ENCODE measurements at places on chromosomes 5 and 9. TPM values are rescaled to one million over a fixed set of nuclear protein-coding genes. Genes with fewer than 3 reads are reported as not detected.

DNA sequence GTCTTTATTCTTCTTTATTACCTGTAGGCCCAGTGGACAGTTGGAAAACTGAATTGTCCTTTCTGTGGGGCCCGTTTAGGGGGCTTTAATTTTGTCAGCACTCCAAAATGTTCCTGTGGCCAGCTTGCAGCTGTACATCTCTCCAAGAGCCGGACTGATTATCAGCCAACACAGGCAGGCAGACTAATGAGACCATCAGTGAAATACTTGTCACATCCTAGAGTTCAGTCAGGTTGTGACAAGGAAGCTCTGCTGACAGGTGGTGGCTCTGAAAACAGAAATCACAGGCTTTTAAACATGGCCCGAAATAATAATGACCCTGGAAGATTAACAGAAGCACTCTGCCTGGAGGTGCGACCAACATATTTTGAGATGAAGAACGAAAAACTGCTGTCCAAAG lies 47.9 kb downstream of the RNF180 start:
- DNase-seq = no peak

DNA sequence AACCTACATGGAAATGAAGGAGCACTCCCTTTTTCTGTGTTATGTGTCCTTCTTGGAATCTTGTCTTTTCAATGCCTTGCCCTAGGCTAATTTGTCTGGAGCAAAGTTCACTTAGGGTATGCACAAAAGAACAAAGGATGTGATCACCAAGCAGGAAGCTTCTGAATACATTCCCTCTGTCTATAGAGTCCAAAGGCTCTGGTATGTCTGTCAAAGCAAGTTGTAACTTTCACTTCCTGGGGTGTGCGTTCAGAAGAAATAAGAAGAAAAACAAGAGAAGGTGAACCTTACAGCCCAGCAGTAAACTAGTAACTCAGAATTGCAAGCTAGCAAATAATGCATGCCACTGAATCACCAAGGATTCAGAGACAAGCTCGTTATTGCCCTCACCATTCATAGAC lies 31.7 kb upstream of the CDH6 start:
- no peak for DNase-seq

DNA sequence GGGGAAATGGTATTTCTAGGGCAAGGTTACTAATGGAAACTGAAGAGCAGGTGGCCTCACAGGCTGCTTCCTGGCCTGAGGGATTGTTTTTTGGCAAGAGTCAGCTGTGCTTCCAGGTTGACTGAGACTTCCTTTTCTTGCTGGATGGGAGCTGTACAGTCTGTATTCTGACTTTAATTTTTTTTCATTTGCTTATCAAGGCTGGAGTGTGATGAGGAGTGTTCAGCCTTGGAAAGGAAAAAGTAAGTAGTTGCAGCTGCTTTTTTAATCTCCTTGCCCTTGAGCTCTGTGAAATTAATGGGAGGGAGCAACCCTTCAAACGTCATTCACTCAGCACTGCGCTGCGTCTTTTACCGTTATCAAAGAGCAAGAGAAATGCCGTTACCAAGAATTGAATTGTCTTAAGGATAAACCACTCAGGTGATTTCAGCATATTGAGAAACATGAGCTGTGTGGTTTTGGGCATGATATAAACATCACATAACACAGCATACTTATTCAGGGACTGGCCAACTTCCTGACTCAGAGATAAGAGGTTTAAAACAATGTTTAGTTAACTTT lies 47.6 kb downstream of the AQP7 start:
- DNase-seq = no peak

DNA sequence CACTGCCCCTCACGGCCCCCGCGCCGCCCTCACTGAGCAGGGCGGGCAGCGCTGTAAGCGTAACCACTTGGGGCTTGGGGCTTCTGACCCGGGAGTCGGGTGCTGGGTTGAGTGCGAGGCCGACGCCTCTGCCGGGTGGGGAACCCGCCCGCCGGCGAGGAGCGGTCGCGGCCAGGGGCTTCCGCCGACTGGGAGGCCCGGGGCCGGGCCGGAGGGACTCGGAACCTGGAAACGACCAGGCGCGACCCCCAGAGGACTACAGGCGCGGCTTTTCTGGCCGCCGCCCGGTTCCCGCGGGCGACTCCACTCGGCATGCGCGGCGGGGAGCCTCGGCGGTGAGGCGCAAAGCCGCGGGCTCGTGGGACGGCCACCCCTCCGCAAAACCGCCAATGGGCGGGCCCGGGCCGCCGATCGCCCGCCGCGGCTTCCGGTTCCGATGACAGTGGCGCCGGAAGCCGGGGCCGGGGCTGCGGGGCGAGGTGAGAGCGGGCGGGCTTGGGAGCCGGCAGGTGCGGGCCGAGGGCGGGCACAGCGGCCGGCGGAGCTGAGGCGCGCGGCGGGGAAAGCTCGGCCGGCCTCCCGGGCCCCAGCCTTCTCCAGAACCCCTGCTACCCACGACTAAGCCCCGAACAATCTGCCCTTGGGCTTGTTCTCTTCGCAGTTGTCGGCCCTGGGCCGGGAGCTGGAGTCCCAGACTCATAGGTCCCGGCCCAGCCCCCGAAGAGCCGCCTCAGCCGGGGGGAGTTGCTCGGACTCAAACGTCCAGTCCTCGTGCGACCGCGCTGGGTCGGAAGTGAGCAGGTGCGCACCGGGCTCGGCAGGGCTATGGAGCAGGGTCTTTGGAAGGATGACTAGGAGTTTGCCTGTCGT lies at the start of gene RMND5B:
Gene RMND5B (plus strand): TSS at position 439 of the 870 bp plus-strand sequence. CDS start 7,106 bp downstream, outside the sequence.
- peak; percentile 77 for DNase-seq

DNA sequence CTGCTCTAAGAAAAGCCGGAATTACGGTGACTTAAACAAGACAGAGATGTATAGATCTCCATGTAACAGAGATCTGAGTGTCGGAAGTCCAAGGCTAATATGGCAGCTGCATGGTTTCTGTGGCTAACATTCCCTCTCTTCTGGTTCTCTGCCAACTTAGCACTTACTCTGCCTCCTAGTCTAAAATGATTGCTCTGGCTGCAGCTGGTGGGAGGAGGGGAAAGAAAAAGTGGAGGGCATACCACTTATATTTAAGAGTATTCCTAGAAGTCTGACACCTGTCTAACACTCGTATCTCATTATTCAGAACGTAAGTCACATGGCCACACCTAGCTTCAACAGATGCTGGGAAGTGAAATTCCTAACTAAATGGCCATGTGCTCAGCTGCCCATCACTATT lies 551.5 kb upstream of the TLE4 start:
- DNase-seq = no peak

DNA sequence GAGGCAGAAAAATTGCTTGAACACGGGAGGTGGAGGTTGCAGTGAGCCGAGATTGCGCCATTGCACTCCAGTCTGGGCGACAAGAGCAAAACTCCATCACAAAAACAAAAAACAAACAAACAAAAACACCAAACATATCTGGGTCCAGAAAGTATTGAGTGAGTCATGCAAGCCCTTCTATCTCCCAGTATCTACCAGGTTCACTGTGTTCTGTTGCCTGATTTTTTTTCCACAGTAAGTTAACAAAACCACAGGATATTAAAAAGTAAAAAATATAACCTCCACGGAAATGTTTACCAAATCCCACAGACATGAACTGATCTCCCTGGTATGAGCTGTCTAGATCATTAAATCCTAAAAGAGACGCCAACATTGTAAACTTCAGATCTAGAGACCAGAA lies 94.4 kb downstream of the ANKH start:
- no peak for DNase-seq

- no peak for DNase-seq
These were observed 22.8 kb downstream of the URM1 start for GRCh38 chr9:128393970-128394369.

DNA sequence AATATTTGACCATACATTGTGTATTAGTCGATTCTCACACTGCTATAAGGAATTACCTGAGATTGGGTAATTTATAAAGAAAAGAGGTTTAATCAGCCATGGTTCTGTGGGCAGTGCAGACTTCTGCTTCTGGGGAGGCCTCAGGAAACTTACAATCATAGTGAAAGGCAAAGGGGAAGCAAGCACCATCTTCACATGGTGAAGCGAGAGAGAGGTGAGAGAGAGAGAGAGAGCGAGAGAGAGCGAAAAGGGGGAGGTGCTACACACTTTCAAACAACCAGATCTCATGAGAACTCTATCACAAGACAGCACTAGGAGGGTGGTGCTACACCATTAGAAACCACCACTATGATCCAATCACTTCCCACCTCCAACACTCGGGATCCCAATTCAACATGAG lies 4.1 kb upstream of the GRAMD2B start:
- no peak for DNase-seq

- no peak for DNase-seq
These were observed 18.3 kb upstream of the ECPAS start for GRCh38 chr9:111502506-111502905.

- DNase-seq = no peak
These were observed 57.9 kb downstream of the STX17 start for GRCh38 chr9:99964336-99964735.

DNA sequence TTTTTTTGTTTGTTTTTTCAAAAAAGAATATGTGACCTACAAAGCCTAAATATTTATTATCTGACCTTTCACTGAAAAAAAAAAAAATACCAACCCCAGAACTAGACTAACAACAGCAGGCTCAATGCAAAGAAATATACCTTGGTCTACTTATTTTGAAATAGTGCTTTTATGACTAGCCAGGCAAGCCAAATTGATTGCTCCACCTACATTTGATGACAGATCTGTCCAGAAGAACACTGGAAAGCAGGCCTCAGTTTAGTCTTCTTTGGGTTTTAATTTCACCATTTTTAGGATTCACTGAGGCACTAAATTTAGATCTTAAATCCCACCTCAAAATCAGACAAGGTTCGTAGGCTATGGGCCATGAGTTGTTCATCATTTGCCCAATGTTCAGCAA lies 97.3 kb downstream of the PLPP1 start:
- no peak for DNase-seq

- DNase-seq = no peak
These were observed 15.2 kb downstream of the VCP start for GRCh38 chr9:35057271-35057620.

- DNase-seq = no peak
These were observed 20.6 kb downstream of the TMEM161B start for GRCh38 chr5:88248094-88248493.

DNA sequence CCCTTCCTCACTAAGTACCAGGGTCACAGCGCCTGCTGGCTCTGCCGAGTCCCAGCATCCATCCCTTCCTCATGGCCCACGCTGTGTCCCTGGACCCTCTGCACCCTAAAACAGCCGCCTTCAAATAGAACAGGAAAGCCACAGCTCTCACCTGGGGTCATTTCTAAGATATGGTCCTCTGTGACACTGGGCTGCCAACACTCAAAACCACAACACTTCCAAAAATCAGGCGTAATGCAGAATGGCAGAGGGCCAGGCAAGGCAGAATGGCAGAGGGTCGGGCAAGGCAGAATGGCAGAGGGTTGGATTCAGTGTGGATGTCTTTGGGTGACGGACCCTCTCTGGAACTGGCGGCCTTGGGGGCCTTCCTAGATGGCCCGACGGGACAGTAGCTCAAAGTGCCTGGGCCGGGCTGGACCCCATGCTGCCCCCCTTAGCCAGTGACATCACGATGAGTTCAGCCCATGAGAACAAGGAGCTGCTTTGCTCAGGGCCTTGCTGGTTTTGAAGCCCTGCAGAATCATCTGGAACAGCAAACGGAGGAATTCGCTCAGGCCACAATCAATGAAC lies 35.3 kb downstream of the ZDHHC11B start:
- DNase-seq = no peak

DNA sequence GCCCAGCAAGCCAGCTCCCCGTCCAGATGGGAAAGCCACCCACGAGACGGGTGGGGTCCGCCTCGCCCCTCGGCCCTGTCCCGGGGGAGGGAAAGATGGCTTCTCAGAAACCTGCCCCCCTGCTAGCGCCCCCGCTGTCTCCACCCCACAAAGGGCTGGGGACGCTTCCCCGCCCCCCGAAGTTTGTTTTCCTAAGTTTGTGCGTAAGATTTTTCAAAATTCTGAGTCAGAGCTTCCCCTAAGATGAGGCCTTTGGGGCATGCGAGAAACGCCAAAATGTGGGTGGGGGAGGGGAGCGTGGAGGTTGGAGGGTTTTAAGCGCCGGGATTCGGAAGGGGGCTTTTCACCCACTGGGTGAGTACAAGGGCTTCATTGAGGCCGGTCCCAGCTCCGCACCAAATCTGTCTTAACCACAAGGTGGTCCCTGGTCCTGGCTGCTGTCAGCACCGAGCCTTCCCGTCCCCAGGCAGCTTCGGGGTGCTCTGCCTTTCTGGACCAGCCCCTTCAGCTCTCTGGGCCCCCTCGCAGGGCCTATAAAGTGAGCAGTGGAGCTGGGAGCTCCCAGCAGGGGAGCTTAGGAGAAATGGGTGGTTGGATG lies 32.3 kb downstream of the PRRX2 start:
- DNase-seq = no peak

DNA sequence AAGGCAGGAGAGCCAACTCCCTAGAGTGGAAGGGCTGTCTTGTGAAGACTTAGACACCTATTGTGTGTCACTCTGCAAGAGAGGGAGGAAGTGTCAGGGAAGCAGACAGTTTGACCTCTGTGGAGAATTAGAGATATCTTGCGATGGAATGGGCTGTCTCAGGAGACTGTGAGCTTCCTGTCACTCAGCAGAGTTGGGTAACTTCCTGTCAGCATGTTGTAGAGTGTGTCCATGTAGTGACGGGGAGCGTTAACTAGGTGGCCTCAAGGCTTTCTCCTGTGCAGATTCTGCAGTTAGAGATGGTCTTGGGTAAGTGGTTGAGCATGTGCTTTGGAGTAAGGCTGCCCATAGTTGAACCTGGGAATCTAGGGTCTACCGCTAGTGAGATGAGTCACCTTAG lies 136.5 kb downstream of the KIF4B start:
- no peak for DNase-seq

DNA sequence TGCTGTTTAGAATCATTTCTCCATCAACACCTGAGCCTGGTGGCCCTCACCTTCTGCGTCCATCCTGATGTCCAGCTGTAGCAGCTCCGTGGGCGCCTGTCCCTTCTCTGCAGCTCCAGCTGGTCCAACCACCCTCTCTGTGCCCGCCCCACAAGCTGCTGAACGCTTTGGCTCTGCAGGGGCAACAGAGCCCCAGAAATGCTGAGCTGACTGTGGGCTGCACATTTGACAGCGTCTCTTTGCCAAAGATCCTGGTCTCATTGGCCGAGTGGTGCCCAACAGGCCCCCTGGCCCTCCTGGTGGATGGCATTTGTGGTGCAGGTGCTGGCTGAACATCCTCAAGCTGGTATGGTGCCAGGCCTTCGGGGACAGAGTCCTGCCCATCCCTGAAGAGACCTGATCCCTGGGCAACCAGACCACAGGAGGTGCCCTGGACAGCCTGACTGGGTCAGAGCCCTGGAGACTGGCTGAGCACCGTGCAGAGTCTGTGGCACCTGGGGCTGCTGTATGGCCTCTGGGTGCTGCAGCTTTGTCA lies 25.3 kb upstream of the CEP72 start:
- no peak for DNase-seq

GRCh38 chr5:172493906-172494305 lies 39.6 kb upstream of the SH3PXD2B start:
- DNase-seq = peak; percentile 12

GRCh38 chr9:130349398-130349797 lies 83.8 kb downstream of the HMCN2 start:
- DNase-seq = no peak

GRCh38 chr5:14890846-14891245 lies 19.3 kb upstream of the ANKH start:
- no peak for DNase-seq

DOCK8 gene
- total RNA-seq = 389 TPM

GOLM1 gene
- 3.0 TPM for total RNA-seq

PHYKPL gene
- total RNA-seq = 117 TPM

IFNK gene
- total RNA-seq = not detected

DRD1 gene
- not detected for total RNA-seq

PHF24 gene
- not detected for total RNA-seq

PPP1R26 gene
- 0.18 TPM for total RNA-seq

ADGRV1 gene
- total RNA-seq = not detected

PDE6A gene
- total RNA-seq = not detected

PKD2L2 gene
- 0.38 TPM for total RNA-seq

PCDHA12 gene
- not detected for total RNA-seq

Data from activated CD8-positive, alpha-beta memory T cell treated with anti-CD3 and anti-CD28 coated beads, Interleukin-2, amount 10 ng/mL, durations not matched to agents 7 days and 5 days (primary cell).